Peyer's patch (tissue), 4 donors: ENCODE measurements at places on chromosomes 3 and 15. TPM values are rescaled to one million over a fixed set of nuclear protein-coding genes. Genes with fewer than 3 reads are reported as not detected.

GRCh38 chr3:186921578-186921977 lies 8.7 kb upstream of the ST6GAL1 start:
- no peak for DNase-seq

- peak; percentile 58 for DNase-seq
These were observed 9.9 kb upstream of the LEKR1 start for GRCh38 chr3:156816091-156816793.

ARHGEF26 gene
- 28.0 TPM for total RNA-seq

CCR9 gene
- 7.4 TPM for total RNA-seq

ACY1 gene
- 492 TPM for total RNA-seq

GRCh38 chr15:68693071-68693470 lies 114.3 kb downstream of the CORO2B start:
- no peak for DNase-seq

CLDN16 gene
- not detected for total RNA-seq

LCTL gene
- total RNA-seq: not detected

DNA sequence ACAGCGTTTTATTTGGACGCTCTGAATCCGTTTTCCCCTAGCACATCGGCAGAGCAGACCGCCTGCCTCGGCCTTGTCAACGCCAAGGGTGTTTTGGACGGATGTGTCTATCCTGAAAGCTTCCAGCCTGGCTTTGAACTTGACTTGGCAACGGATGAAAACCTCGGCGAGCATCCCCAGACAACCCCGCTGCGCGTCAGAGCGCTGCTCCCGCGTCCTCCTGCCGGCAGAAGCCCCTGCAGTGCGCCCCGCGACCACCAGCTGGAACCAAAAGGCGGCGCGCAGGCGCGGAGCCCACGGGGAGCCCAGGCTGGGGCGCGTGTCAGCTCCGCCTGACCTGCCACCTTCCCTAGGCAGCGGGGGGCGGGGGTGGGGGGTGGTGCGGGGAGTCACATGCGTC lies 26.2 kb upstream of the ARL8B start:
- DNase-seq: no peak

DNA sequence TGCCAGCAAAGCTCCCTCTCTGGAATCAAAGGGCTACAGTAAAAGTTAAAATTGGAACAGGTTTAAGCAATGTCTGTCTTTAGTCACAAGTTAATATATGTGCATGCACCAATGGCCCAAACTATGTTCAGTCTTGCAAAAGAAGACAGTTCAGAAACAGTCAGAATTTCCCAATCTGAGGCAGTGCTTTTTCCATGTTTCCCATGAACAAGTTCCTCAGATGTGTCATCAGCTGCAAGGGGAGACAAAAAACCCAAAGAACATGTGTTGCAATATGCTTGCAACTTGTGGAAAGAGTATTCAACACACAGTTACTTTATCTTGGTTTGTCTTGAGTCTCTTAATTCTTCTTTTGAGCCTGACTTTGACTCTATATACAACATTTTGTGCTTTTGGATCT lies 148.4 kb downstream of the USP13 start:
- DNase-seq: no peak

DNA sequence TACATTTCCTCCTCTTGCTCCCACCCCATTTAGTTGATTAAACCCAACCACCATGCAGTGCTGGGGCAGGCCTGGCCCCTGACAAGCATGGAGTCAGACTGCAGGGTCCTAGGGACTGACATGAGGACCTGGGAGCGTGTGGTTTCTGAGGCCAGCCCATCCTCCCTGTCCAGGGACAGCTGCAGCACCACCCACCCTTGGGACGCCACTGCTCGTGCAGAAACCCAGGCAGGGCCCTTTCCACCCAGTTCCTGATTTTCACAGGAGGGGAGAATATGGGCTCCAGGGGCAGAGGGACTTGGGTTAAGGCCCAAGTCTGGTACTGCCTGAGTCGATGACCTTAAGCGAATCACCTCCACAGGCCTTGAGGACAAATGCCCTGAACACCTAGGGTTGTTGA lies 23.7 kb downstream of the PLXND1 start:
- no peak for DNase-seq

GOLGA8R gene
- 4.2 TPM for total RNA-seq

GRCh38 chr15:78343276-78344060 lies 3.3 kb downstream of the CRABP1 start:
- DNase-seq: no peak

- no peak for DNase-seq
These were observed 22.3 kb downstream of the NCEH1 start for GRCh38 chr3:172688588-172688987.

GRCh38 chr3:101518421-101518871 lies 5.4 kb upstream of the SENP7 start:
- DNase-seq: no peak

GRCh38 chr3:168336276-168336675 lies 240.6 kb upstream of the GOLIM4 start:
- DNase-seq: no peak

MCF2L2 gene
- 12.4 TPM for total RNA-seq

MBNL1 gene
- total RNA-seq: 429 TPM

- DNase-seq: no peak
These were observed 628.5 kb downstream of the GRM7 start for GRCh38 chr3:7489417-7489816.

GOLGA8A gene
- total RNA-seq: 113 TPM

TM4SF18 gene
- total RNA-seq: 6.6 TPM

MPI gene
- 52.0 TPM for total RNA-seq

DNA sequence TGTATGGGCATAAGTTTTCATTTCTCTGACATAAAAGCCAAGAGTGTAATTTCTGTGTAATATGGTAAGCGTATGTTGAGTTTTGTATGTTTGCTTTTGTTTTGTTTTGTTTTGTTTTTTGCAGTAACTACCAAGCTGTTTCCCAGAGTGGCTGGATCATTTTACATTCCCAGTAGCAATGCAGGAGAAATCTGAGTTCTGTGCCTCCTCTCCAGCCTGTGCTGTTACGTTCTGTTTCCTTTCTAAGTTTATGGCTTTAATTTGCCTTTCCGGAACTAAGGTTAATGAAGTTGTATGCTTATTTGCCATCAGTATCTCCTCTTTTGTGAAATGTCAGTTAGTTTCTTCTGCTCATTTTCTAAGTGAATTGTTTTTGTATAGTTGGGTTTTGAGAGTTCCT lies 307.8 kb downstream of the GABRG3 start:
- no peak for DNase-seq

GRCh38 chr3:127134887-127135240 lies 58.1 kb upstream of the PRR23E start:
- no peak for DNase-seq

LRRC31 gene
- total RNA-seq: 12.4 TPM

- no peak for DNase-seq
These were observed 198.7 kb downstream of the TNIK start for GRCh38 chr3:171261487-171261886.

SLC15A2 gene
- 6.6 TPM for total RNA-seq

GRAMD2A gene
- 3.3 TPM for total RNA-seq

DNA sequence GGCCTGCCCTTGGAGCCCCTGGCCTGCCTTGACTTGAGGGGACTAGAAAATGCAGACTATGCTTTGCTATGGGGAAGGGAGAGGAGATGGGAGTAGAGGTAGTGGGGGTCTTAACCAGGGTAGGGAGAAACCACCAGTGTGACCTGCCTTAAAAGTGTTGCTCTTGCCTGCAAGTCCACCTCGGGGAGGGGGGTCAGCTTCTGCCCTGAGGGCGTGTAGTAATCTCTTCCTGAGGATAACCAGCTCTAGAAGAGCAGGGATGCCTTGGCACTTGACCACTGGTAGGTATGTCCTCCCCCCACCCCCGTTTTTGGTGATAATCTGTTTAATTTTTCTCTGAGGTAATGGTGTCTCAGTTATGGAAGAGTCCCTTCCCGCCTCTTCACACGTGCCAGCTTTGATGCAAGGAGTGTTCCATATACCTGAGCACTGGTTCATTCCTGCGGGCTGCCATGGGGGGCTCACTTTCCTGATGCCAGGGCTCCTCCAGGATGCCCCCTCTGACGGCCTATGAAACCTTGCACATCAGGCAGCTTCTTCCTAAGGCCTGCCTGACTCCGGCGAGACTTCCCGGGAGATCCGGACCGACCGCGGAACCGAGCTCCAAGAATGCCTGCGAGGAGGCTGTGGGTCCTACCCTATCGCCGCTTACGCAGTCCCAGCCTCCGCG lies 780 bp upstream of the P4HTM start:
- DNase-seq: no peak

DNA sequence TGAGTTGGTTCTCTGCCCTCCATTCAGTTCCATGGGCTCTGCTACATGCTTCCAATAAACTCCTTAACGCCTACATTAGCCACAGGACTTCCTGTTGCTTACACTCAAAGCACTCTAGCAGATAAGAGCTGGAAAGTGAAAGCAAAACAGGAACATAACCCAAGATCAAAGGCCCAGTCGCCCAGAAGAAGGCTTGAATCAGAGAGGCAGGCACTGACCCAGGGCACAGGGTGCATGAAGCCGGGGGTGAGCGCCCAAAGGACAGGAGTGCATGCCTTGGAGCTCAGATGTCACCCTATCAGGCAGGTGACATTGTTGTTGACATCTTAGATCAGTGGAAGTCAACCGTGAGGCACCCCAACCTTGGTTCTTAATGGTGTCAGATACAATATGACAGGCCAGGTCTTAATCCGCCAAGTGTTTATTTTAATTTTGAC lies 235.1 kb downstream of the UACA start:
- peak; percentile 64 for DNase-seq

DENND4A gene
- total RNA-seq: 16.6 TPM

GRCh38 chr3:58356054-58356453 lies 23.4 kb downstream of the PXK start:
- DNase-seq: no peak

- DNase-seq: no peak
These were observed 32.0 kb downstream of the RNF168 start for GRCh38 chr3:196471551-196471950.

ZBED2 gene
- not detected for total RNA-seq

MORC1 gene
- total RNA-seq: not detected

GRCh38 chr3:168659015-168659414 lies 563.3 kb upstream of the GOLIM4 start:
- no peak for DNase-seq

- DNase-seq: no peak
These were observed 84.2 kb upstream of the WNT5A start for GRCh38 chr3:55571216-55571813.

- peak; percentile 94 for DNase-seq
These were observed at the start of gene ACVR2B for GRCh38 chr3:38453075-38453912. Gene ACVR2B (plus strand): TSS chr3:38453890. CDS start chr3:38454323, 433 bp downstream.

- no peak for DNase-seq
These were observed 330.1 kb downstream of the SOX2 start for GRCh38 chr3:182041668-182042291.

- no peak for DNase-seq
These were observed 139.7 kb downstream of the CD47 start for GRCh38 chr3:107951126-107951525.

XIRP1 gene
- total RNA-seq: not detected

PIGZ gene
- total RNA-seq: 212 TPM

DNA sequence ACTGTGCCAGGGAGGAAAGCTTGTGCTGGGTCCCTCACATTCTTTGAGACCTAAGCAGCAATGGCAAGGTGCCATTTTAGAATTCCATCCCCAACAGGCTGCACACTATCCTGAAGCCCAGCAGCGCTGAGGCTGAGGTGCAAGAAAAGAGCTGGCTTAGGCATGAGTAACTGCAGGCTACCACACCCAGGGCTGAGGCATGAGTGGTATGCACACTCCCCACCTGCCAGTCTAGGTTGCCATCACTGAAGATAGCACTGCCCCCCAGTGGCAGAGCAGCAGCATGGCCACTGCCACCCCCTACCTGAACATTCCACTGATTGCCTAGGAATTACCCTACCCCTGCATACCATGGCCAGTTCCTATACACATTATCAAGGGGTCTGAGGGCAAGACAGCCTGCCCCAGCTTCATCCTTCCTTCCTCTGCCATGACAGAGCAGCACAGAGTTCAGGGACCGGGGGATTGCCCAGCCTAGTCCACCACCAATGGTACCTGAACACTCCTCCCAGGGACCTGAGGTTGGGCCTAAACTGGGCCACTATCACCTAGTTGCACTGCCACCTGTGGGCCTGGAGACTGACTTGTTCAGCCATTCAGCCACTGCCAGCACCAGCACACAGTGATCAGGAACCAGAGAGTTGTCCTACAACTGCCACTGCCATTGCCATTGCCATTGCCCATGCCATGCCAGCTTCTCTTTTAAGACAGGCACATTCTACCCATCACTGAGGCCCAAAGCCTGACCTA lies 129.8 kb downstream of the SATB1 start:
- DNase-seq: peak; percentile 52

GRCh38 chr15:70854666-70854976 lies 664 bp upstream of the LARP6 start:
- DNase-seq: no peak

GLDN gene
- not detected for total RNA-seq

DUOXA1 gene
- 1.2 TPM for total RNA-seq

SLC51B gene
- total RNA-seq: 242 TPM

MYO5C gene
- total RNA-seq: 52.8 TPM

DNA sequence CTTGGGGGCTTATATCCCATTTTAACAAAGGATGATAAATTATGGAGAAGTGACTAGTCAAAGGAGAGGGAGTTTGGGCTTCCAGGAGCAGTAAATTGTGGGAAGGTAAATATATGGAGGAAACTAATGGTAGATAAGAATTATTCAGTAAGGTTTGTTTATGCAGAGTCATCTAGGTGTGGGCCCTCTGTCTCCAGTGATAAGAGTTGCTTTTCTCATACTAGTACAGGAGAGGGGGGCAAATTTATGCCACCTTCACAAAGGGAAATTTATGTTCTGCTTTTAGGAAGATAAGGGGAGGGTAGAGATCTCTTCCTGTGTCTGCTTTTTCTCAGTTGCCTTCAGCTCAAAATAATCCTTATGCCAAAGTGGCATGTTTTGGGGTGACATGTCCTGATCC lies 383.7 kb upstream of the PPP2R3A start:
- no peak for DNase-seq

CTXND1 gene
- total RNA-seq: not detected

- DNase-seq: no peak
These were observed 429.0 kb upstream of the ATP11B start for GRCh38 chr3:182364323-182364722.

DNA sequence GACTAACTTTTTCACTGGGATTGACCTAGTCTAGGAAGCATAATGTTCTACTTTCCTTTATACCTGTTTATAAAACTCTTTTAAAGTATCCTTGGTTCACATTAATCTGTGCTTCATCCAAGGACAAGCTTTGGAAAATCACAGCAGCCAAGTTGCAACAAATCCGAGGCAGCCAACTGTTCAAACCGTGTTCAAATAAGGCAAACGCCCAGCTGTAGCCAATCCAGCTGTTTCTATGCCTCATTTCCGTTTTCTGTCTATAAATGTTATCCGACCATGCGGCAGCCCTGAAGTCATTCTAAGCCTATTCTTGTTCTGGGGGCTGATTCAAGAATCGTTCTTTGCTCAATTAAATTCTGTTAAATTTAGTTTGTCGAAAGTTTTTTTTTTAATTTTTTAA lies 78.3 kb downstream of the FMN1 start:
- no peak for DNase-seq

DNA sequence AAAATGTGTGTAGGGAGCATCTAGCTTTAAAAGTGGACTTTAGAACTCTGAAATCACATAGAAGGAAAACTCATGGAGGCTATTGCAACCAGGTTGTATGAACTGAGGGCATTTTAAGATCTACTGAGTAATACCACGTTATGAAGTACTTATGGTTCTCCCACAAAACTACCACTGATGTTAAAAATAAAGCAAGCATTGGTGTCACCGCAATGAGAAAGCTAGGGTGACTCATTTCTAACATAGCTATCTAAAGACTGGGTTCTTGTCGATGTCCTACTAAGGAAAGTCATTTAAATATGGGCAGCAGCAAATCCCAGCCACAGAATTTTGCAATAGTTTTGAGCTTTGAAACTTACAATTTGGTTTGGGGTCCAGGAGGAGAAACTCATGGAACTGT lies 584.8 kb downstream of the DIPK2A start:
- DNase-seq: no peak

GCSAM gene
- not detected for total RNA-seq

PLSCR2 gene
- not detected for total RNA-seq

SAMMSON gene
- not detected for total RNA-seq
